ENCODE measurements at places on chromosomes 7 and 10.

- DNase-seq, result no peak
These were observed 256.3 kb downstream of the GRID1 start for GRCh38 chr10:86110156-86110786.

DNA sequence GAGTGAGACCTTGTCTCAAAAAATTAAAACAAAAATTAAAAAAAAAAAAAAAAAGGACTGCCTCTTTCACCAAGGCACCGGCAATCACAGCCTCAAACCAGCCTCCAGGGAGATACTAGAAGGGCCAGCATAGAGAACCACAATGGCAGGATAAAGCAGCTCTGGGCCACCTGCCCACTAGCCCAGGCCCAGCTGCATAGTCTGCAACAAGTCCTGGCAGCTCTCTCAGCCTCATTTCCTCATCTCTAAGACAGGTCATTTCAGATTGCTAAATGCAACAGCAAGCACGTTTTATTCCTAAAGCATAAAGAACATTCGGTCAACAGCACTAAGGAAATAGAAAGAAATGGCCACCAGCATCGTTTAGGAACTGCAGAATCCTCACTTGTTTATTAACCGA is 28.8 kb downstream of the XPNPEP1 start:
- no peak for DNase-seq

- DNase-seq, result no peak
These were observed 363.7 kb downstream of the ADRA2A start for GRCh38 chr10:111440501-111440900.

DNA sequence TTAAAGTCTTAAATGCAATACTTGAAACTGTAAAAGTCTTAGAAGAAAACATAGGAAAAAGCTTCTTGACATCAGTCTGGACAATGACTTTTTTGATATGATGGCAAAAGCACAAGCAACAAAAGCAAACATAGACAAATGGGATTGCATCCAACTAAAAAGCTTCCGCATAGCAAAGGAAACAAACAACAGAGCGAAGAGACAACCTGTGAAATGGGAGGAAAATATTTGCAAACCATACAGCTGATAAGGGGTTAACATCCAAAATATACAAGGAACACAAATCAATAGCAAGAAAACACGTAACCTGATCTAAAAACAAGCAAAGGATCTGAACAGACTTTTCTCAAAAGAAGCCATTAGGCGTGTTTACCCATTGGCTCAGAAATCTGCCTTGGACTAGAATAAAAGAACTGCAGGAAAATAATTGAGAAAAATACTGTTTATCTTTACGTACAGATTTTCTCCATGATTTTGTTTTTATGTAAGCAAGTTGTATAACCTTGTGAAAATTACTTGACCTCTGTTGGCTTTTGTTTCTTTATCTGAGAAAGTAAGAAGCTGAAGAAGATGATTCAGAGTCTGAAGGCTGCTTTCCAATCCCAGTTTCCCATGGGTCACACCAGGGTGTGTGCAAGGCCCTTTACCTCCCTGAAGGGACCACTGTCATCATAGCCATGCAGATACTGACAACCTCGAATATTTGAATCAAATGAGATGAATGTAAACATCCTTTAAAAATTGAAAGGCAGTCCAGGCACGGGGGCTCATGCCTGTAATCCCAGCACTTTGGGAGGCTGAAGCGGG is 99.1 kb upstream of the LANCL2 start:
- DNase-seq, result no peak

- no peak for DNase-seq
These were observed 51.3 kb upstream of the FRMD4A start for GRCh38 chr10:14382022-14382421.

- no peak for DNase-seq
These were observed 43.7 kb upstream of the PRKAR1B start for GRCh38 chr7:770741-771166.

DNA sequence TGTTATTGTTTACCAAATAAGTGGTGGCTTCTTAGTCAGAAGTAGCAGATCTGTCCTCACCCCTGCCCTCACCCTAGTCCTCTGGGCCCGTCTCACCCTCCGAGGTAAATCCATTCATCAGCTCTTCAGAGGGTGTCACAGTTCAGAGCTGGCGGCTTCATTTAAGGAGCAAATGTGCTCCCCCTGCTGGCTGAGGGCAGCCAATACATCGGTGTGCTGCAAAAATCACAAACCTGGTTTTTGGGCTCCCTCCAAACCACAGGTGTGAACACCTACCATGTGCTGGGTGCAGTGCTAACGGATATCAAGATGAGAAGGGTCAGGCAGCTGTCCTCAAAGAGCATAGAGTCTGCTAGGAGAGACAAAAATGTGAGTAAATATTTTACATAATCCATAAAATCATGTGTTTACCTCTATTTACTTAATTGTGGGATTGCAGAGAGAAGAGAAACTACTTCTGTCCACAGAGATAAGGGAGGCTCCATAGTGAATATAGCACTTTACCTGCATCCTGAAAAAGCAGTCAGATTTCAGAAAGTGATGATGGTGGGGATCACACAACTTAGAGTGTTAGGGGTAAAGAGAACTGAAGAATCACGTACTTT is 15.5 kb upstream of the CRTAC1 start:
- peak; percentile 23 for DNase-seq

GRCh38 chr7:81025360-81025759 is 106.5 kb upstream of the SEMA3C start:
- no peak for DNase-seq

DNA sequence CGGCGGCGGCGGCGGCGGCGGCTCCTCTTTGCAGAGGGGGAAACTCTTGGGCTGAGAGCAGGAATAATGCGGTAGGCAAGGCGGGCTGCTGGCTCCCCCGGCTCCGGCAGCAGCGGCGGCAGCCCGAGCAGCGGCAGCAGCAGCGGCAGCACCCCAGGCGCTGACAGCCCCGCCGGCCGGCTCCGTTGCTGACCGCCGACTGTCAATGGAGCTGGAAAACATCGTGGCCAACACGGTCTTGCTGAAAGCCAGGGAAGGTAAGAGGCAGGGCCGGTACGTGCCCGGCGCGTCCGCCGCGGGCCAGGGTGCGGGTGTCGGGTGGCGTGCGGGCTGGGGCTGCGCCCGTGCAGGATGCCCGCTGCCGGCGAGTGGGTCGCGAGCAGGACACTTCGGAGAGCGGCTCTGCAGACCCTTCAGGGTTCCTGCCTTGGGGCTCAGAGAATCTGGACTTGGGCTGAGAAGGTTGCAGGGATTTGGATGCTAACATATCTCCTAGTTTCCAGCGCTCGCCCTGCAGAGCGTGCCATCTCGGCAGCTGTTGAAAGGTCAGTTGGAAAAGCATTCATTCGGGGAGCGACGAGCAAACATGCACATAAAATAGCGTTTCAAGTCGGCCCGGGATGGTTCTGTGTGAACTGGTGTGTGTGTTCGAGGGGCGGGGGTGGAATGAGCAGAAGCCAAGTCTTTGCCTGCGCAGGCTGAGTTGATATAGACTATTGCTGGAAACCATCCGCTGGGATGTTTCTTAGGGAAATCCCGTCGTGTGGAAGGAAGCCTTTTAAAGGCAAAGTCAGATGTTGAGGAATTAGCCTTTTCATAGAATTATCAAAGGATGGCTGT is 562 bp downstream of the GRK5 start:
- DNase-seq, result no peak

DNA sequence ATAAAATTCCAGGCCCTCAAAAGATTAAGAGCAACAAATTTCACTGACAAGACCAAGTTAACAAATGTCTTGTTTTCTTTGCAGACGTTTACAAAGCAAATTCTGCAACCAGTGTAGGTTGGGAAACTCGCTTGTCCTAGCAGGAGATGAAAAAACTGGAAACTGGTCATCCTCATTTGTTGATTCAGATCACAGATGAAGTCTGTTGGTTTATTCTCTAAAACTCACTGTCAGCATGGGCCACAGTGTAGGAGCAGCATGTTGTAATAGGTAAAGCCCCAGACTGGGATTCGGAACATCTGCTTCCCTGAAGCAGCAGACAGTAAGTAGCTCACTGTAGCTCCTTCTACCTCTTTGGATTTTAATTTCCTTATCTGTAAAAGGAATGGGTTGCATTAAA is 31.5 kb downstream of the PANK1 start:
- no peak for DNase-seq

DNA sequence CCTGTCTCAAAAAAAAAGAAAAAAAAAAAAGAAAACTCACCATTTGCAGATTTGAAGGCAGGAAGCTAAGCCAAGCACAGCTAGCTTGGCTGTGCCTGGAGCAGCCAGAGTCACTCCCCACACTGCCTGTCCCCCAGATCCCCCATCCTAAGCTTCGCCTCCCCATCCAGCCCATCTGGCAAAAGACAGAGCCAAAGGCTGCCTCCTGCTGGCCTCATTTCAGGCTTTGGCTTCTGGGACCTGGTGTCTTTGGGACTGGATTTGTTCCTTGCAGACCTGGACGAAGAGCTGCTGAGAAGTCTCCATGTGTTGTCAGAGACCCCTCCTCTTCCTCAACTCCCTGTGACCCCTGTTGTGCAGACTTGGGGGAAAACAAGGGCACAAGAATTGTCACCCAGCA is 8.1 kb downstream of the ASL start:
- no peak for DNase-seq

DNA sequence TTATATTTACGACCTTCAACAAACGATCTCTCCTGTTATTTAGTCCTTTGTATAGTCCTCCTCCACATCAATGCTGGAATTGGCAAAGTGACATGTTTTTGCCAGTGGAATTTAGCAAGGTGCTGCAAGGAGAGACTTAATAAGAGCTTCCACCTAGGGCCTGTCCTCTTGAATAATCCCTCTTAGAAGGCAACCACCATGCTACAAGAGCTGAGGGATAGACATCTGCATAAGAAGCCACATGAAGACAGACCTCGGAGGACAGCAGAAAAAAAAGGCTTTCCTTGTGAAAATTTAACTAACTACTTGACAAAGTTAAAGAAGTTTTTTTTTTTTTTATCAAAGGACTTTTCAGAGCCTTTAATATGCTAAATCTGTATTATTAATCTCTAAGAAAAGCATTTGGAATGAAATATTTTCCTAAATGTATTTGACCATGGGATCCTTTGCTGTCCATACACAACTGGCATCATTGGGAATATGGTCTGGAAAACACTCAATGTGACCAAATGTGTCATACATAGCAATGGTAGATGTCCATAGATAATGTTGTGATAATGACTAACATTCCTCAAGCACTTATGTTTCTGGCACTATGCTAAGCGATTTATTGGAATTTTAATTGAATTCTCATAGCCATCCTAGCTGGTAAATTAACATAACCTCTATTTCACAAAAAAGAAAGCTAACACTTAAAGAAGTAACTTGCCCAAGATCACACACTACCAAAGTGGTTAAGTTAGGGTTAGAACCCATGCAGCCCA is 13.2 kb downstream of the HYCC1 start:
- no peak for DNase-seq

DNA sequence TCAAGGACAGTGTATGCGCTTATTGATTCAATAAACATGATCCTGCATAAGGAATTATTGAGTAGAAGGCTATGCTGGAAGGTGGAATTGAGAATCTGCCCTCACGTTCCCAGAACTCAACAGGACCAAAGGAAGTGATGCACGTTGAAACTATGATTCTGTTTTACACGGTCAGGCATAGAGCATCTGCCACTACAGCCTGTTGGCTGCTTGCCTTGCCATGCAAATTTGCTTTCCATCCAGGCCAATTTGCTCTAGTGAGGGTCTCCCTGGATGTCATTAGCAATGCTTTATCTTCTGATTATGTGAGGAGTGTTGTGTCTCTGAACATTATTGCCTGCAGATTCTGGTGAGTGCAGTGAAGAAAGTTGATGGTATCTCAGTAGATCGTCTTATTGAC is 132.9 kb downstream of the ADRA2A start:
- DNase-seq, result no peak

GRCh38 chr7:77788327-77788902 is 9.8 kb downstream of the TMEM60 start:
- no peak for DNase-seq

DNA sequence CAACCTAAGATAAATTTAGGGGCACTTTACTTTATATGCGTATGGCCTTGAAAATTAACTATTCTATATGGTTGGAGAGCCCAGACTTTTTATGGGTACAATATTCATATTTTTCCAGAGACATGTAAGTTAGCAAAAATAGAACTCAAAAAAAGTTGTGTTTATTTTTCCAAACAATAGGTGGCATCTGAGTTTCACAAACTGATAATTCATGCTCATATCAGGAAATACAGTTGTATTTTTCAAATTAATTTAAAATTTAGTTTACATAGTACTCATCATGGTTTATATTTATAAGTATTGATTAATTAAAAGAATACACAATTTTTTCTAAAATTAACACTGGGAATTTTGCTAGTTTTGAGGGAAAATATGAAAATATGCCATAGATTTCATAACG is 34.6 kb downstream of the ANKRD7 start:
- no peak for DNase-seq

DNA sequence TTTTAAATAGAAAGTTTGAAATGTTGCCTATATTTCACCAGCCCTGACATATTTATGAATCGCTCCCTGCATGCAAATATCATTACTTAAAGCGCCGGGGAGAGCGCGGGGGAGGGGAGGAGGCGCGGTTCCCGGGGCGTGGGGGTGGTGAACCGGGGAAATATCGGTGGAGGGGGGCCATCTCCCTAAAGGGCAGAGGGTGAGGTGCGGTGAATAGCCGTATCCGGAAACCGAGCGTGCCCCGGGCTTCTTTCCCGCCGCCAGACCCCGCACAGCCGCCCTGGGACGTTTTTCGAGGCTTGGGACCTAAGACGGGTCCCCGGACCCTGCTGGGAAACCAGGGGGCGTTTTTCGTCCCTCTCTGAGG is 6.9 kb upstream of the ZNF503 start:
- no peak for DNase-seq

DNA sequence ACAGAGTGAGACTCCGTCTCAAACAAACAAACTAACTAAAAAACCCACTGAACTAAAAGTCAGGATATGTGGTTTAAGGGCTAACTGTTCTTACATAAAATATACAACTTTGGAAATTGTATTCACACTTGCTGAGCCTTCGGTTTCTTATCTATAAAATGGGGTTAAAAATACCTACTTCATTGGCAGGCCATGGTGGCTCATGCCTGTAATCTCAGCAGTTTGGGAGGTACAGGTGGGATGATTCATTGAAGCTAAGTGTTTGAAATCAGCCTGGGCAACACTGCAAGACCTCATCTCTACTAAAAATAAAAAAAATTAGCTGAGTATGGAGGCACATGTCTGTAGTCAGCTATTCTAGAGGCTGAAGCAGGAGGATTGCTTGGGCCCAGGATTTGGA is 115.4 kb upstream of the KLF6 start:
- no peak for DNase-seq

DNA sequence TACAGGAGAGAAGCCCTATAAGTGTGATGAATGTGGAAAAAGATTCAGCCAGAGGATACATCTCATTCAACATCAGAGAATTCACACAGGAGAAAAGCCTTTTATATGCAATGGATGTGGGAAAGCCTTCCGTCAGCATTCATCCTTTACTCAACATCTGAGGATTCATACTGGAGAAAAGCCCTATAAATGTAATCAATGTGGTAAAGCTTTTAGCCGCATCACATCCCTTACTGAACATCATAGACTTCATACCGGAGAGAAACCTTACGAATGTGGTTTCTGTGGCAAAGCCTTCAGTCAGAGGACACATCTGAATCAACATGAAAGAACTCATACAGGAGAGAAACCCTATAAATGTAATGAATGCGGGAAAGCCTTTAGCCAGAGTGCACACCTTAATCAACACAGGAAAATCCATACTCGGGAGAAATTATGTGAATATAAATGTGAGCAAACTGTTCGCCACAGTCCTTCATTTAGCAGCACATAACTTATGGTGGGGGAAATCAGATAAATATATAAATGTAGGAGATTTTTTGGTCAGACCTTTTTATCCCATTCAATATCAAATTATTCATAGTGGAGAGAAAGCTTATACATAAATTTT is 12.1 kb upstream of the MRPS17 start:
- no peak for DNase-seq

- DNase-seq, result no peak
These were observed 92.8 kb upstream of the PARD3 start for GRCh38 chr10:34907743-34908430.

- DNase-seq, result no peak
These were observed 9.6 kb upstream of the AGR3 start for GRCh38 chr7:16891338-16891737.
